Stimulated activated CD4-positive, alpha-beta T cell treated with anti-CD3 and anti-CD28 coated beads, Interleukin-12 subunit alpha, Interleukin-12 subunit beta, amount 100 ng/mL, for 4 hours (primary cell): ENCODE measurements at places on chromosomes 16 and 17.

GRCh38 chr16:27383556-27384243, 18.3 kb upstream of the IL21R start:
- no peak for DNase-seq

DNA sequence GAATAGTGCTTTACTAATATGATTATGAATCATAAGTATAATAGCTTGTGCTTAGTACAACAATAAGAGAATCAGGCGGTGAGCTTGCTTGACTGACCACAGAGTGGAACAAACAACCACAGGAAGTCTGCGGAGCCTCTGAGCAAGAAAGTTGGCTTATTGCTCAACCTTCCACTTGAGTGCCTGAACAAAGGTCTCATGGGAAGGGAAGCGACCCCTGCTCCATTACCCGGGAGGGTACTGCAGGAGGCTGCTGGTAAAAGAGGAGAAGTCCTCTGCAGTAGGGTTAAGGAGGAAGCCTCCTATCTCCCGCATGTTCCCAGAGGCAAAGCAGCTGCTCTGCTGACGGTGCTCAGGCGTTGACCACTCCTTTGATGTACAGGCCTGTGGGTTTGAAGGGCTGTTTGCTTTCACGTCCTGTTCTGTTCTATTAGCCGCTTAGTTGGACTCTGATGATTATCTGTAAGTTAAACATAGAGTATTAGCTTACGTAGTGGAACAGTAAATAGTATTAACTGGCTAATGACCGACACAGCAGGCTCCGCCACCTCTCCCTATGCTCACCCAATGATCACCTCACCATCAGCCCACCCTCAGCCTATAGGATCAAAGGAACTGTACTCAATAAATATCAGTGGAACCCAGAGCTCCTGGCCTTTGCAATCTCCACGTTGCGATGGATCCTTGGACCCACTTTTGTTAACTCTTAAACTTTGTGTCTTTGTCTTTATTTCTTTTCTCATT, 17.5 kb downstream of the ALOX15B start:
- no peak for DNase-seq

- no peak for DNase-seq
Measured at GRCh38 chr16:59737274-59737673, 1003.2 kb upstream of the GOT2 start.

DNA sequence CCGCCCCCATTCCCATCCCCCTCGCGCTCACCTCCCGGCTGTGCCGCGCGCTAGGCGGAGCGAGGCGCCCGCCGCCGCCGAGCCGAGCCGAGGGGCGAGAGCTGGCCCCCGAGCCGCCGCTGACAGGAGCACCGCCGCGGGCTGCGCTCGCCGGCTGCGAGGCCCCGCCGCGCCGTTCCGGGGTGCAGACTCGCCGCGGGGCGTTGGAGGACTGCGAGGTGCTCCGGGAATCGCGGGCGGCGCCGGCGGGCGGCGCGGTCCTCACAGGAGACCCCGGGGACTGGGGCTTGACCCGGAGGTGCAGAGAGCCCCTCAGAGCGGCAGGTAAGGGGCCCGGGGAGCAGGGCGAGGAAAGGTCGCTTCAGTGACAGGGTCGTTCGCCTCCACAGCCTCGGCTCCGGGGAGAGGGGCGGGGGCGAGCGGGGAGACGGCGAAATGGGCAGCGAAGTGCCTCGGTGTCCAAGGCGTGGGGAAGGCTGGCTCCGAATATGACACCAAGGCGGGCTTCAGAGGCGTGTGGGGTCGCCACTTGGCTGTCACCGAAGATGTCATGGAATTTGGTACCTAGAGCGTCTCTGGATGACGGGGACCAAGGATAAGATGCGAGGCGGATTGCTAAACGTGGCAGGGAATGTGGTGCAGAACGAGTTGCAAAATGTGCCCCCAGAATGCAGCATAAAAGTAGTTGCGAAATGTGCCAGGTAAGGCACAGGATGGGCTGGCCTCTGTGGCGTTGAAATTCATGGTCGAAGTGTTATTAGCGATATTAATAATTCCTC, 580 bp downstream of the TANC2 start:
- DNase-seq = peak; percentile 66

DNA sequence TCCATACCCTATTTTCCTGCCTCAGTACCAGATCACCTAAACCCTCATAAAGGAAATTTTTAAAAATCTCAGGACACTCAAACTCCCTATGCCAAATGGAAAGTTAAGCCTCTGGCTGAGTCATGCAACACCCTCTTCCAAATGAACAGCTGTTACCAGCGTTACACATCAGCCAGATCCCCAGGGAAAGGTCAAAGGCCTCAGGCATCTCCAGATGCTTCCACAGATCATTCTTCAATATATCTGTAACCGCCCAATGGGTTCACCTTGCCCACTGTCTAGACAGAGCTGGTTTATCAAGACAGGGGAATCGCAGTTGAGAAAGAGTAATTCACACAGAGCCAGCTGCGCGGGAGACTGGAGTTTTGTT, 29.1 kb upstream of the SHCBP1 start:
- no peak for DNase-seq

GRCh38 chr17:40833882-40834281, 11.5 kb upstream of the KRT10 start:
- DNase-seq = no peak

DNA sequence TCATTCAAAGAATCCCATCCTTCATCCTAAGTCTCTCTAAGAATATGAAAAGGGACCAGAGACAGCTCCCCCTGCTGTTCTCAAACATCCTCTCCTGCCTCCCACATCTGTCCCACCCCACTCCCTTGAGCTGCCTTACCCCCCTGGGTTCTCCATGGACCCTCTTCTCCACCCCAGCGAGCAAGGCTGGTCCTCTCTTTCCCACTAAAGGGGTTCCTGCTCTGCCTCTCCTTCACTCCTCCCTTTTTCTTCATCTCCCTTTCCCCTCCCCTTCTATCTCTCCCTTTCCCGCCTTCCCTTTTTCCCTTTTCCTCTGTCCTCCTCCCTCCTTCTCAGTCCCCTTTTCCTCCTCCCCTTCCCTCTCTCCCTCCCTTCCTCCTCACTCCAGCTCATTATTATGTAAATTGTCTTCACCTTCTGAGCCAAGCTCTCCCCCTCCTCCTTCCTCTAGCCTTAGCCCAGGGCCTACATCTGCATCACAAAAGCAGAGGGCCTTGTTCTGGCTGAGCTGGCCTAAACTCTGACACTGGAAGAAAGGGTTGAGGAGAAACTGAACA, 90.0 kb downstream of the GNAO1 start:
- no peak for DNase-seq

DNA sequence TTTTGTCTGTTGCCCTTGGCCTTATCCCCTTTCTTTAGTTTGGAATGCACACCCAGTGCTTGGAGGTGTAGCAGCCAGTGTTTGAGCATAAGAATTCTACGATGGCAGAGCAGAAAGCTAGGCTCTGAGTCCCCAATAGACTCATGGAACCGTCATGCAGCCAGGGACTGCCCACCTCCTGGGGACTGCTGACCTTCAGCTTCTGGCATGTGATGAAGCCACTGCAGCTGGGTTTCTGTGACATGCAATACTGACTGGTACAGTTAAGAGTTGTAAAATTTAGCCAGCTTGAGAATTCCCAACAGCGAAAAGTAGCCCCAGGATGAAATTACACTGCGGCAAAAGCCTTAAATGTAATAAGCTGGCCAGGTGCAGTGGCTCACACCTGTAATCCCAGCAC, 9.0 kb upstream of the MAP3K14 start:
- no peak for DNase-seq

DNA sequence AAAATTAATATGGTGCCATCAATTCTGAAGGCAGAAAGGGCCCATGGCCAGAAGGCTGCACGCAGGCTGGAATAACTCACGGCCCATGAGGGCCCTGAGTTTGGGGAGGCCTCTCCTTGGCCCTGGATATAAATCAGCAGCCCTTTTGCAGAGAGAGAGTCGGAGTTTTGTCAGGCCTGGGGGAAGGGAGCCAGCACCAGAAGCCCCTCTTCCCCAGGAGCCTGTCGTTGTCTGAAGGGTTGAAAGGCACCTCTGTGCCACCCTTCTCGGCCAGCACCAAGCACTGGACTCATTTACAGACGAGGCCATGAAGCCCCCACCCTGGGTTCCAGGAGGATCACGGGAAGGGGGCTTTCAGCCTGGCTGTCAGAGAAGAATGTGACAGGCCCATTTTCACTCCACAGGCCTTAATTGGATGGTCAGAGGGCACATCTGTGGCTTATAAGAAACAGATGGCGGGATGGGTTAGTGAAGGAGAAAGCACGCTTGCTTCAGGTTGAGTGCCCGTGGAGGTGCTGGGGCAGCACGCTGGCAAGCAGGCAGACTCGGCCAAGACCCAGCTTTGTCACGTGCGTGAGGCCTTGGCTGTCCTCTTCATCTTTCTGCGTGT, 140.6 kb downstream of the CLEC16A start:
- no peak for DNase-seq

GRCh38 chr17:58587713-58588117, 73.3 kb upstream of the MTMR4 start:
- DNase-seq = peak; percentile 53
